ENCODE measurements at places on chromosomes 7 and 10.

DNA sequence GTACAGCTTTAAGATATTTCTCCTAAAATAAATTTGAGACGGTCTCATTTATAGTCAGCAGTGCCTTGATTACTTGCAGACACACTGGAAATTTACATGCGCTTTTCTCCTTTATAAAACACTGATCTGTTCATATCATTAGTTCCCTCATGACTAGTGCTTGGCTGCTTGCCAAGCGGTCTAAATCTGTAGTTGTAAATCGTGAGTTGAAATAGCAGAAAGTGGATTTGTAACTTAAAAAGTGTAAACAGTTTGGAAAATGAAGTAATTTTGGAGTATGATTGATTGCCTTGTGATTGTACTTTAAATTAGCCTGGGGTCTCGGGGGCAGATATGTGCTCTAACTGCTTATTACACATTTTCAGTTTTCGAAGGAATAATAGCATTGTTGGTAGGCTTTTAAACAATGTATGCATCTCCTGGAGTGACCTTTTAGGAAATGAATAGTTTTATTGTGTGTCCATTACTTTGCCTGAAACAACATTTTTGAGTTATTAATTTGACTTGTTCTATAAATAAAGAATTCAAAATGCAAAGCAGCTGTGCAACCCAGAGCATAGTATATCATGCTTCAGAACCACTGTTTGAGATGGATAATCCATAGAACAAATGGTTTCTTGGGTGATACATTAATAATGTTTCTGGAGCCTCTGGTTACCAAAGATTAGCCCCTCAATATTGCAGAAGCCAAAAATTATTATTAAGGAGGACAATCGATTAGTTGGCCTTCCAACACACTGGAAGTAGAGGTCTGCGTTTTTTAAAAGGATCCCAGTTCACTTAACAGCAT, 73.3 kb downstream of the ARID5B start:
- no peak for DNase-seq

DNA sequence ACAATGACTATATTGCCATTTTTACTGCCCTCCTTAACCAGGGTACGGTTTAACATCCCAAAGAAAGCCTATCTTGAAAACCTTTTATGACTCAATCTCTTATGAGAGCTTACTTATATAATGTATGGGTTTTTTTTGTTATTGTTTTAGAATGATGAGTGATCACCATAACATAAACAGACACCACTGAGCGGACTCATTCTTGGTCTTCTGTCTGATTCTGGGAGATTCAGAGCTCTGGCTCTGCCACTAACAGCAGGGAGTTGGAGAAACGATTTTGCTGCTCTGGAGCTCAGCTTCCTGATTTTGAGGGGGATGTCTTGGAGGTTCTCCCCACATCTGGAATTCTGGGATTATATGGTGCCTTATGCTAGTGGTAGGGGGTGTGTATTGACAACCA, 244.1 kb downstream of the FRMD4A start:
- no peak for DNase-seq

GRCh38 chr7:148589640-148590039, 926 bp upstream of the C7orf33 start:
- no peak for DNase-seq

DNA sequence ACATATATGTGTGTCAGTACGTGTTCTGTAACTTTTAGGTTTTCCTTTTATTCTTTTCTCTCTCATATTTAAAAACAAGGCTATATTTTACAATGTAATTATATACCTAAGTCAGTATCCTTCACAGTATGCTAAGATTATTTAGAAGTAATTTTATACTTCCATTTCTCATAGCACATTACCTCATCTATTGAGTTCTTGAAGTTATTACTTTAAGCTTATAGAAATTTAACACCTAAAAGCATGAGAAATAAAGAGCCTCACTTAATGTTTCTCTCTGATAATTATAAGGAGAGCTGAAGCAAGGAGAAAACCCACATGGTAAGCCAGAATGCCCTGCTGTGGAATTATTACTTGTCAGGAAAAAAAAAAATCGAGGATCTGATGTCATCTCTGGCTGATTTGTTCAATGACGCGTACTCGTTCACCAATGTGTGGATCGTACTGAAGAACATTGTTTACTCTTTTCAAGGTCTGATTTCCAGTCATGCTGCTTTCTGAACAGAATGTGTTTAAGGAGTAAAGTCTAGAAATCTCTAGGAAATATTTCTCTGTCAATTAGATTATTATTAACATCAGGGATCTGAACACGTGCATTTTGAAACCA, 21.9 kb downstream of the CACNB2 start:
- DNase-seq = no peak

DNA sequence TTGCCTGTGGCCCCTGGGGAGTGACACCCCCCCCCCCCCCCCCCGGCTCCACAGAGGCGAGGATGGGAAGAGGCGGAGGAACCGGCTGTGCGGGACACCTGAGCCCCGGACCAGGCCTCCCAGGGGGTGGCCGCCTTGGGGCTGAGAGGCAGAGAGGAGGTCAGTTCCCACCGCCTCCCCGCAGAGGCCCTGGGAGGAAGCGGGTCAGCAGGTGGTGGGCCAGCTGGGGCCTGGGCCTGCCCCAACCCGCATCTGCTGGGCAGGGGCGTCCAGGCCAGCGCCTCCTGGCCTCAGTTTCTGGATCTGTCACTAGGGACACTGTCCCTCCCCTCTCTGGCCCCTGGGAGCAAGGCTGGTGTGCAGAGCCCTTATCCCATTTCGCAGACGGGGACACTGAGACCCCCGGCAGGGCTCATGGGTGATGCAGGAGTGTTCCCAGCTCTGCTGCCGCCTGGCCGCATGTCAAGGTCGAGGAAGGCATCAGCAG, 14.6 kb upstream of the LFNG start:
- DNase-seq = no peak

GRCh38 chr7:66602159-66602558, 26.5 kb upstream of the KCTD7 start:
- no peak for DNase-seq

GRCh38 chr10:119537953-119538630, 4.4 kb downstream of the RGS10 start:
- DNase-seq = no peak

GRCh38 chr7:90347759-90348158, 1.2 kb downstream of the GTPBP10 start:
- no peak for DNase-seq

All from GM12864 (cell line).